ENCODE measurements at places on chromosomes 5 and 9. TPM values are rescaled to one million over a fixed set of nuclear protein-coding genes. Genes with fewer than 3 reads are reported as not detected.
A peak's percentile ranks its signal among the peaks of the same experiment; 100 is the strongest.

TUT7 gene
- total RNA-seq, result 22.9 TPM

SLC46A2 gene
- not detected for total RNA-seq

KIF12 gene
- 3.3 TPM for total RNA-seq

GNA14 gene
- 0.37 TPM for total RNA-seq

GLDC gene
- 74.6 TPM for total RNA-seq

SLC24A2 gene
- 5.0 TPM for total RNA-seq

EDIL3 gene
- total RNA-seq, result 61.0 TPM

PCDHA1 gene
- 0.61 TPM for total RNA-seq

ADRB2 gene
- total RNA-seq, result 0.26 TPM

ENG gene
- 1.8 TPM for total RNA-seq

DNA sequence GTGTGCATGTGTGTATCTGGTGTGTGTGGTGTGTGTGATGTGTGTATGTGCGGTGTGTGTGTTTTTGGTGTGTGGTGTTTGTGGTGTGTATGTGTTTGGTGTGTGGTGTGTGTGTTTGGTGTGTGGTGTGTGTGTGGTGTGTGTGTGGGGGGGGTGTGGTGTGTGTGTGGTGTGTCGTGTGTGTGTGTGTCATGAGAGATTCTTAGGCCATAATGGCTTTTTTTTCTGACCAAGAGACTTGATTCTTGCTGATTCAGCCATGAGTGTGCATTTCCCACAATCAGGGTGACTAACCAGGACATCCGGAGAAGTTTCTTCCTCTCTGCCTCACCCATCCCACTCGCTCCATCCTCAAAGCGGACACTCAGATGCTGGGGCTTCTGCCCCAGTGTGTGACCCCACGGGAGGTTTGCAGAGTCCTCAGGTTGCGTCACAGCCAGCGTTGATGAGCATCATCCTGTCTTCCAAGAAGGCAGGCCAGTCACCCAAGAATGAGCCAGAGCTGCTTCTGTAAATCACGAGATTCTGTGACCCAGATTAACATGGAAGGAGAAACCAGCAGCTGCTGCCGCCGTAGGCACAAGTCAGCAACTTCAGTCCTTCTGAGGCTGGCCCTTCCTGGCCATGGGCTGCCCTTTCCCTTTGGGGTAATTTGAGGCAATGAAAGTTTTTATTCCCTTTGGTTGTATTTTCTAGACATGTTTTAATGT is 12.5 kb upstream of the CTSL start:
- H3K4me3 ChIP-seq, result no peak overlapping the region
- H3K27ac ChIP-seq, result no peak overlapping the region
- H3K4me1 ChIP-seq, result no peaks in the 10 kb centered on the region
- H3K36me3 ChIP-seq, result peaks cover 8% of the 10 kb centered on the region

GRCh38 chr9:106861640-106862109 is 1.3 kb upstream of the ZNF462 start:
- H3K36me3 ChIP-seq, result peaks cover 20% of the 10 kb centered on the region
- peak overlapping the region; percentile 59 for H3K27ac ChIP-seq
- no peak for DNase-seq
- no peaks in the 10 kb centered on the region for H3K27me3 ChIP-seq
- peaks cover 7% of the 10 kb centered on the region for H3K4me1 ChIP-seq

DNA sequence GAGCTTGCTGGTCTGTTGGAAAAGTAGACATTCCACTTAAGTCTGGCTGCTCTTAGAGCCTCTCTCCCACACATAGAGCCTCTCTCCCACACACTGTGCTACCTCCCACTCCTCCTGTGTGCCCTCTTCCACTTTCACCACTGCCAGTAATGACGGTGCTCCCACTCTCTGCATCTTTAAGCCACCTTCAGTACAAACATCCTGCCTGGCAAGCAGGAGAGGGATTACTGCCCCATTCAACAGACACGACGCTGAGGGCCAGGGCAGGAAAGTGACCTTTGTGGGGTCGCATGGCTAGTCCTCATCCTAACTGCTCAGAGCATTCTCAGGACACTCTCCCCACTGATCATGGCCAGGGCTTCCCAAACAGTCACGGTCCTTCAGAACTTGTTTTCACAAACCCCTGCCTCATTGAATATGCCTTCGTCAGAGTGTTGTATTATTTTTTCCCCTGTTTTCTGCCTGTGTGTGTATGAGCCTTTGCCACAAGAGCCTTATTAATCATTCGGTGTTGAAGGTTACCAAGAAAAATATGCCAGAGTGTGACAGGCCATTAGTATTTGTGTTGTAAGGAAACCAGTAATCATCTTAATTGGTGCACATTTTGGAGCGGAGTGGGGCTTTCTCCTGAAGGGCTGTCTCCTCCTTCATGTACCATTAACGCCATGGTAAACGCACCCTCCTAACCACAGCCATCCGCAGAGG is 87.1 kb upstream of the SAP30L start:
- H3K36me3 ChIP-seq, result no peaks in the 10 kb centered on the region
- no peak for DNase-seq
- no peak overlapping the region for H3K27ac ChIP-seq
- no peak overlapping the region for H3K4me3 ChIP-seq

DNA sequence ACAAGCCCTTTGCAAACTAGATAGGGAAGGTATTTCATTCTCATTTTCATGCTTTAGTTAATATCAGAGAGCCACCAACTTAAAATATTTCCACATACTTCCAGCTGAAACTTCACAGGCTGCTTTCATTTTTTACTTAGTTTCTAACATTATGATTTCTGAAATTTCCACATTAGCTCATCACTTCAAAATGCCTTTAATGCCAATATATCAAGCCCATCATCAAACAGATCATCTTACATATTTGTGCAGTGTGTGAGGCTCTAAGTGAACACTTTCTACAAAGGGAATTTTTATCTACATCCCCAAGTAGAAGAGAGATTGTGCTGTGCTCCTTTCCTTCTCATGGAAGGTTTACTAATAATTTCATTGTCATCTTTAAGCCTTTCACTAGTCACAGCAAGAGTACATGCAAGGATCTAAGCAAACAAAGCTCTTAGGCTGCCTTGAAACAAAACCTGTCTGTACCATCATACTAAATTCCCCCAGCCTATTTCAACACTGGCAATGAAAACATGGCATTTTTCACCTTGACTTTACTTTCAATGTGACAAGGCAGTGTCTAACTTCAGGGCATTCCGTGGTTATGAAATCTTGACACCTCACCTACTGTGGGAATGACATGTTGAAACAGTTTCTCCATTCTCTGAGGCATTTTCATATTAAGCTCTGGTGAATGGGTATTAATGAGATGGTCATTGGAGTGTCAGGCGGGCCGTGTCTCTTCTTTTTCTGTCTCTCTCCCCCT is 45.4 kb downstream of the PPP2R2B start:
- H3K27ac ChIP-seq, result no peak overlapping the region
- DNase-seq, result no peak
- H3K4me3 ChIP-seq, result no peak overlapping the region
- no peaks in the 10 kb centered on the region for H3K36me3 ChIP-seq
- 0 out of 2 replicates have a peak, but pooled peaks cover 2% of the 10 kb centered on the region for H3K4me1 ChIP-seq

DNA sequence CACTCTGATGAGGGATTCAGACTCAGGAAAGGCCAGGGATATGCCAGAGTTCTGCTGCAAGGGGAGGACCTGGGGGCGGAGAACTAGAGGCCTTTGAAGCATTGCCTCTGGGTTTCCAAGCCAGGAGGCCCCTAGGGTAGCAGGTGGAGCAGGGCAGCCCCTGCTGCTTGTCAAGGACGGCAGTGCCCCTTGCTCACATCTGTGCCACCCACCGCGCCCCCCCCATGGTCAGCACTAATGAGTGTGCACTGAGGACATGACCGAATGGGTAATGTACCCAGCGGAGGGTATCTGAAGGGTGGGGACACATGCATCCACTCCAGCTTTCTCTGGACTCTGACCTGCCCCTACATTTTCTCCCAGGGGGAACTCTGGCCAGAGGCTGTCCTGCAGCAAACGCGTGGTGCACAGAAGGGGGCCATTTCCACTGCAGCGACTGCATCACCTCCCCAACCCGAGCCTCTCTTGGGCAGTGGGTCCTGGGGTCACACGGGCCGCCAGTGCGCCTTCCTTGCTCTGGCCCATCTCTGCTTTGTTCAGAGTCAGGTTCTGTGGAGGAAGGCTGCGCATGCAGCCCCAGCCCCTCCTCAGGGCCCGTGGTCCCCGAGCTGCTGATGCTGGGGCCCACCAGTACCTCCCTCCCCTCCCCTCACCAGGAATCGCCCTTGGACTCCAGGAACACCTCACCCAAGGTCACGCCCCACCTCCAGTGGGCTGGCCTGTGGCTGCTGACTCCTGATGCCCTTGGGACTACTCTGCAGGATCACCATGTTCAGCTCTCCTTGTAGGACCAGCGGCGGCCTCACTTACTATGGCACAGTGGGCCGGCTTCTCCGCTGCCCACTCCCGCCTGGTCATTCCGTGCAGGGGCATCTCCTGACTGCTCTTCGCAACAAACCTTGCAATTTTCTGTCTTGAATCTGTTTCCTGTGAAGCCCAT is 31.2 kb downstream of the STC2 start:
- H3K4me1 ChIP-seq, result no peaks in the 10 kb centered on the region
- H3K27me3 ChIP-seq, result no peaks in the 10 kb centered on the region
- H3K36me3 ChIP-seq, result peaks cover 2% of the 10 kb centered on the region
- no peak overlapping the region for H3K27ac ChIP-seq
- H3K4me3 ChIP-seq, result no peak overlapping the region
- DNase-seq, result peak; percentile 45

DNA sequence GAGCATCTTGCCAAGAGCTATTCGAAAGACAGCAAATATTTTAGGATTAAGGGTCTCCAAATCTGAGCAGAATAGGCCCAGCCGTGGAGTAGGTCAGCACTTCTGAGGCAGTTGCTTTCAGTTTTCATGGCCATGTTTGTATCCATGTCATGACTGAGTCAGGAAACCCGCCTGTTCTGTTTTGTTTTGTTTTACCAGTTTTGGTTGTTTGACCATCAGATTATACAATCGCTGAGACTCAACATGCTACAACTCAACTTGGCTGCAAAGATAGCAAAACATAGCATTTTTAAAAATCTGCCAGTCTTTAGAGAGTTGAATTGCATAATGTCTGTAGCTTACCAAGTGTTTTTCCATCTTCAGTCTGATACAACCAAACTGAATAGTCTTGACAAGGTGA is 185.1 kb upstream of the ZNF462 start:
- peak overlapping the region; percentile 18 for H3K27ac ChIP-seq
- H3K4me3 ChIP-seq, result no peak overlapping the region
- H3K4me1 ChIP-seq, result peaks cover 5% of the 10 kb centered on the region
- H3K27me3 ChIP-seq, result no peaks in the 10 kb centered on the region
- no peaks in the 10 kb centered on the region for H3K36me3 ChIP-seq

- H3K4me1 ChIP-seq, result no peaks in the 10 kb centered on the region
- H3K4me3 ChIP-seq, result no peak overlapping the region
- DNase-seq, result no peak
- H3K36me3 ChIP-seq, result 0 out of 3 replicates have a peak, but pooled peaks cover 3% of the 10 kb centered on the region
- no peak overlapping the region for H3K27ac ChIP-seq
Observed at GRCh38 chr5:163995206-163995605, 489.8 kb downstream of the MAT2B start.

- H3K36me3 ChIP-seq, result no peaks in the 10 kb centered on the region
- H3K27ac ChIP-seq, result no peak overlapping the region
- H3K27me3 ChIP-seq, result no peaks in the 10 kb centered on the region
- no peaks in the 10 kb centered on the region for H3K4me1 ChIP-seq
- no peak overlapping the region for H3K4me3 ChIP-seq
Observed at GRCh38 chr9:31023847-31024246, 1360.6 kb upstream of the ACO1 start.

DNA sequence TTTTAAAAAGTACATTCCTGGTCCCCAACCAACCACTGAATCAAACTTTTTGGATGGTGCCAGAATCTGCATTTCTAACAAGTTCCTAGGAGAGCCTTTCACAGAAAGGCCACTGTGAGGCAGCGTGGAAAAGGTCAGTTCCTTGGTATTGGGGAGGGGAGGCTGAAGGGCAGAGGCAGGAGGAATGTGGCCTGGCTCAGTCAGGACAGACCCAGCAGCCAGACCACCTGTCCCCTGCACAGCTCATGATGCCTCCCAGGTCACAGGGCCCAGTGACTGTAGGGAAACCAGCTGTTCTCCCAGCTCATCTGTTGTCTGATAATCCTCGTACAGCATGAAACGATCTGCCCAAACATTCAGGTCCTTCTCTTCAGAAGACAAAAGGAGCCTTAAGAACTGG is 132.9 kb downstream of the LHFPL2 start:
- H3K27me3 ChIP-seq, result no peaks in the 10 kb centered on the region
- H3K27ac ChIP-seq, result no peak overlapping the region
- peaks cover 12% of the 10 kb centered on the region for H3K36me3 ChIP-seq
- H3K4me3 ChIP-seq, result no peak overlapping the region
- DNase-seq, result no peak

DNA sequence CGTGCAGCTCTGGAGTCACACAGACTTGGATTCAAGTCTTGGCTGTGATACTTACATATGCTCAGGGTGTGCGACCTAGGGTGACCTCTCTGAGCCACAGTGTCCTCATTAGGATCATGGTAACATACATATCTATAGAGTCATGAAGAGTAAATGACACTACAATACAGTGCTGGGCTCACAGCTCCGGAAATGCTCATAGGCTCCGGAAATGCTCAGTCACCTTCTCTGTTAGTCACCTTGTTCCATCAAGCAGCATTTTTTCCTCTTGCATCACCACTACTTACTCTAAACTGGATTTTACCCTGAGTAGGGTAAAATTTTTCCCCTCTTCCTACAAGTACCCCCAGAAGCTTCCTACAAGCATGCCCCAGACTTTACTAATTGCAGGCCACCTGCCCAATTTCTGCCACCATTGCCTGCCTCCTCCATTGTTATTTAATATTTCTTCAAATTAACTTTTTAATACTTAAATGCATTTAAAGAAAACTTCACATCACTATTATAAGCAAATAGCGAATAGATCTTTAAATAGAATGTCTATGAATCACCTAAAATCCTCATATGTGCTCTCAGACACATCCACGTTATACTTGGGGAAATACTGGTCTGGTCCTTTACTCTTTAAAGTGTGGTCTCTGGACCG is 147.6 kb upstream of the SPRY4 start:
- H3K4me1 ChIP-seq, result peaks cover 6% of the 10 kb centered on the region
- H3K27ac ChIP-seq, result no peak overlapping the region
- no peak for DNase-seq
- no peak overlapping the region for H3K4me3 ChIP-seq

DNA sequence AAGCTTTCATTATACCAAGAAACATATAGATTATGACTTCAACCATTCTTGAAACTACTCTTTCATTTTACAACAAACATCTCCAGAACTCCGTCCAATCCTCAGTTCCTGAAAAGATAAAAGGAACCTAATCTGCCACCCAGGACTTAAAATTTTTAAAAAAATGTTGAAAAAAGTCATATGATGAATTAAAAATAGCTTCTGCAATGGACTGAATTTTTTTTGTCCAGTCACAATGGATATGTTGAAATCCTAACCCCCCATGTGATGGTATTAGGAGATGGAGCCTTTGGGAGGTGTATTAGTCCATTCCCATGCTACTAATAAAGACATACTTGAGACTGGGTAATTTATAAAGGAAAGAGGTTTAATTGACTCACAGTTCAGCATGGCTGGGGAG is 2.7 kb upstream of the ALDH1A1 start:
- no peak overlapping the region for H3K27ac ChIP-seq
- DNase-seq, result no peak
- H3K27me3 ChIP-seq, result no peaks in the 10 kb centered on the region
- H3K4me3 ChIP-seq, result no peak overlapping the region
- H3K4me1 ChIP-seq, result peaks cover 2% of the 10 kb centered on the region

GRCh38 chr5:163565492-163565891 is 60.1 kb downstream of the MAT2B start:
- H3K27me3 ChIP-seq, result no peaks in the 10 kb centered on the region
- H3K4me1 ChIP-seq, result peaks cover 7% of the 10 kb centered on the region
- peak overlapping the region; percentile 59 for H3K4me3 ChIP-seq
- H3K36me3 ChIP-seq, result no peaks in the 10 kb centered on the region
- no peak overlapping the region for H3K27ac ChIP-seq
